ENCODE measurements at places on chromosomes 2 and 18.

GRCh38 chr18:62933261-62933887, 218.0 kb downstream of the PHLPP1 start:
- DNase-seq, result no peak

GRCh38 chr2:34734662-34735061, 1135.6 kb upstream of the FAM98A start:
- DNase-seq, result no peak

- no peak for DNase-seq
Observed at GRCh38 chr2:170121689-170122088, 56.3 kb upstream of the MYO3B start.

DNA sequence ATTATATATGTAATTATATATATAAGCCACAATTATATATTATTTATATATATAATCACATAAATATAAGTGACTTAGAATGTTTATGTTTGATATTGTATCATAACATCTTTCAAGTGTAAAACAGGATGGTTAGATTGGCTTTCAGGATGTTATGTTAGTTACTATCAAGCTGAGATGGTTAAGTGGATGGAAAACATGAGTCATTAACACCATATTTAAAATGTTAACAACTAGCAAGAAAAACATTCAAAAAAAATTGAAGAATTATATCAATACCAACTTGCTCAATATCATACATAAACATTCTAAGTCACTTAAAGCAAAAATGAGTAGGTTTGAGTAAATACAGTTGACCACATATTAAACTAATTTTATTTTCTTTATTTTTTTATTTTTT, 21.8 kb upstream of the RAB27B start:
- no peak for DNase-seq

GRCh38 chr2:80002568-80003157, 301.9 kb downstream of the LRRTM1 start:
- no peak for DNase-seq

GRCh38 chr2:128820452-128820851, 501.8 kb upstream of the HS6ST1 start:
- DNase-seq, result no peak

GRCh38 chr2:212667751-212668316, 129.2 kb upstream of the ERBB4 start:
- DNase-seq, result no peak

- DNase-seq, result no peak
Observed at GRCh38 chr2:231133365-231134099, 8.7 kb upstream of the HTR2B start.

DNA sequence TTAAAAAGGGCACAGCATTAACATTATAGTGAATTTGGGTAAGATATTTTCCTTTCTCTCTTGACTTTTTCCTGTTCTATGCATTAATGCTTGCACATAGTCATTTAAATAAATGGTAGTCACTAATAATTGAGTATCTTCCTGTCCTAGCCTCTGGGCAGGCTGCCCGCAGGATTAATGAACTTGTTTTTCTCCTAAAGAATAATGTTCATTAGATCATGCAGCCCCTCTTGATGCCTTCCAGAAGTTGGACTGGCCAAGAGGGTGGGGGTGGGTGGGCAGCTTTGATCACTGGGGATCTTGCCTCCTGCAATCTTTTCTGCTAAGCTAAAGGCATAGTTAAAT, 514.5 kb upstream of the CDH2 start:
- no peak for DNase-seq

DNA sequence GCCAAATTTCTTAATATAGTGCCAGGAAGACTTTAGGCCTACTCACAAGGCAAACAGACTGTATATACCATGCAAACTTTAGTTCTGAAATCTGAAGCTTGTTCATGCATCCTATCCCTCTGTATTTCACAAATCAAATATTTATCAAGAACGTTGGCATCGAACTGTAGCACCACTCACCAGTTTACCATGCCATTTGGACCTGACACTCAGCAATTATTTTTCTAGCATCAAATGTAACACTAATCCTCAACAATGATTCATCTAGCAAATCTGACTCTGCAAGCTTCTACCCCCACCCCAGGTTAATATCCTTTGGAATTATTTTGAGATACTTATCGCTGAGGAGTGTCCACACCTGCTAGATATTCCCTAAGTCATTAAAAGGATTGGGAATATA, 1506.6 kb downstream of the LRP1B start:
- peak; percentile 30 for DNase-seq

DNA sequence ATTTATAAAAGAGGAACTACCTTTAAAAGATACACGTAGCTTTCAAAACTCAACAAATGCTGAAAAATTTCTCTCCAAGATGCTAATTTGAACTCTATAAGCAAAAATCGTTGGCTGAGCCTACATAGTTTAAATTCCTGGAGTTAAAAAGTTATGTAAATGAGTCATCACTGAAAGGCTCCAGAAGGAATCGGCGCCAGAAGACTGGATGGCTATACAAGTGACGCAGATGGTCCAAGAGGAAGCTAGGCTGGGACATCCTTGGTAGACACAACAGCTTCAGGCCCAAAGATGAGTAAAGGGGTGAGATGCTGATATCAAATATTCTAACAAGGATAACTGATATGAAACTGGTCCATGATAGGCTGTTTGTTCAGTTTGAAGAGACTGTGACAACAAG, 22.8 kb upstream of the DNAH6 start:
- no peak for DNase-seq

DNA sequence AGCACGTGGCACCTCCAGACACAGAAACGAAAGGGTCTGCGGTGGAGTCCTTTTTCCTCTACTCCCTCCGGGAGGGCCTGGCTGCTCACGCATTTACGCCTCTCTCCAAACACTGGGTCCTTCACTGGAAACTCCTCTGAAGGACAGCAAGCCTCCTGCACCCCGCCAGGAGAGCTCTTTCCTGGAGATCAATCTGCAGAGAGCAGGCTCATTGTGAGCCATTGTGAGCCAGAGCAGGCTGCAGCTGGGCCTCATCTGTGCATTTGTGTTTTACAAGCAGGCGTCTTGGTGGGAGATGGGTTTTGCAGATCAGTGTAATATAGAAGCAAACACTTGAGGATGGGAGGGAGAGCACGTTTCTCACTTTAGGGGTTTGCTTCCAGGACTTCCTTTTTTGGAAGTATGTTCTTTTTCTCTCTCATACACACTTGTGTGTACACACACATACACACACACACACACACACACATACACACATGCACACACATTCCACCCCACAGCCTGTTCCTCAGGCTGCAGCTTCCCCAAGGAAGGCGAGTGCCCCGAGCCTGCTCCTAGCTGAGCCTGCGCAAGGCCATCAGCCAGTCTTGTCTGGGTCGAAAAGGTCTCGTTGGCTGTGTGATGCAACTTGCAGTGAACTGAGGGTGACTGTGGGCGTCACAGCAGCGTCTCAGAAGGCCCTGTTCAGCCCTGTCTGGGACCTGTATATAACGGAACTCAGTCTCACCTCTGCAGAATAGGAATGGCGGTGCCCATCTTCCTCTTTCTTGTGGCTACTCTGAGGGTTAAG, 163.5 kb downstream of the GLI2 start:
- DNase-seq, result no peak

- DNase-seq, result no peak
Observed at GRCh38 chr2:147773479-147773878, 71.3 kb upstream of the ACVR2A start.

GRCh38 chr2:64748561-64748960, 94.8 kb upstream of the SERTAD2 start:
- DNase-seq, result no peak

- DNase-seq, result no peak
Observed at GRCh38 chr2:9306911-9307310, 100.3 kb downstream of the ASAP2 start.

GRCh38 chr2:118016911-118017310, 3.0 kb upstream of the CCDC93 start:
- DNase-seq, result no peak

GRCh38 chr18:35159782-35160181, 81.1 kb upstream of the ZNF397 start:
- DNase-seq, result no peak

DNA sequence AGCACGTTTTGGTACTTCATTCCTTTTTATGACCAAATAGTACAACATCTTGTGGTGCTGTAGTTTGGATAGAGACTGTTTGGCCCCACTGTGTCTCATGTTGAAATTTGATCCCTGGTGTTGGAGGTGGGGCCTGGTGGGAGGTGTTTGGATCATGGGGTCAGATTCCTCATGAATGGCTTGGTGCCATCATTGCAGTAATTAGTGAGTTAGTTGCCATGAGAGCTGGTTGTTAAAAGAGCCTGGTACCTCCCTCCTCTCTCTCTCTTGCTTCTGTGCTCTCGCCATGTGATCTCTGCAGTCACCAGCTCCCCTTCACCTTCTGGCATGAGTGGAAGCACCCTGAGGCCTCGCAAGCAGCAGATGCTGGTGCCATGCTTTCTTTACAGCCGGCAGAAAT, 50.9 kb downstream of the NCAPH start:
- DNase-seq, result peak; percentile 57

DNA sequence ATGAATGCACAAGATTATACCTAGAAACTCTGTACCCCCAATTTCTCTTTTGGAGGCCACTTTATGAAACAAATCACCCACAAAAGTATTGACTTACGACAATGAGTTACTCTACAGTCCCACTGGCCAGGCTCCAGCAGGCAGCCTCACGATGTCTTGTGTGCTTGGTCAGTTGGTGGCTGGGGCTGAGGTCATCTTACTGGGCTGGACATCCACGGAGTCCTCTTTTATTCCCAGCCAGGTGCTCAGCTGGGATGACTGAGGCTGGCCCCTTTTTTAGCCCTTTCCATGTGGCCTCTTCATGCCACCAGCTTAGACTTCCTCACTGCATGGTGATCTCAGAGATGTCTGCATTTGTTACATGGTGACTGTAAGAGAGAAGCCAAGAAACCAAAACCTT, 8.9 kb upstream of the ID2 start:
- no peak for DNase-seq

GRCh38 chr18:35736696-35737095, 155.2 kb downstream of the GALNT1 start:
- no peak for DNase-seq

DNA sequence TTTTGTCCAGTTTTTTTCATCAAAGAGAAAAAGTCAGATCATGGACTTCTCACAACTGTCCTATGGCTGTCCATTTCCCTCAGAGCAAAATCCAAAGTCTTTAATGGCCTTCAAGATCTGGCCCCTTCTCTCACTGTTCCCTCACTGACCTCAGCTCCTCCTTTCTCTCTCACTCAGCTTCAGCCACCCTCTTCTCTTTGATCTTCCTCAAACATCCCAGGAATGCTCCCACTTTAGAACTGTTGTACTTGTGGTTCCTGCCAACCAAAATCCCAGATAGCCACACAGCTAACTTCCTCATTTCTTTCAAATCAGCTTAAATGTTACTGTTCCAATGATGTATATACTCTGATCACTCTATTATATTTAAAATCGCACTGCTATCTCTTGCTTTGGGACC, 82.9 kb downstream of the NUP35 start:
- no peak for DNase-seq

GRCh38 chr2:51420511-51420910, 388.6 kb upstream of the NRXN1 start:
- no peak for DNase-seq

- no peak for DNase-seq
Observed at GRCh38 chr2:241953324-241953928, 83.9 kb downstream of the RTP5 start.

GRCh38 chr2:88016086-88016959, at the start of gene RNU2-63P:
Gene RNU2-63P (minus strand): TSS chr2:88016547.
- peak; percentile 31 for DNase-seq

DNA sequence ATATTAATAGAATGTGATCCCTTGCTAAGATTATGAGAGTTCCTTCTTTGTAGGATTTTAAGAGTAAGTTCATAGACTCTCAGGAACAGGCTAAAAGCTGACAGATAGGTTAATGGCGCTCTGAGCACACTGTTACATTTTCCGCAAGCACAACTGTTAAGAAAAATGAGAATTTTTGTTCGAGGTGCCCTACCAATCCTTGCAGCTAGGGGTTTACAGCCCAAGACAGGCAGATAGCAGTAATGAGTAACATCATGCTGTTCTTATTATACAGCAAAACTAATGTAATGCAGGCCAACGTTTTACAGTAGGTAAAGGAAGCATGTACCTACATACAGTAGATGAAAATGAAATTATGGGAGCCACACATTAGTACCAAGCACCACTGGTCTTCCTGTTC, 11.2 kb upstream of the BOD1L2 start:
- DNase-seq, result no peak

GRCh38 chr18:51603551-51603950, 406.1 kb upstream of the MEX3C start:
- no peak for DNase-seq

GRCh38 chr2:83595121-83595690, 863.9 kb downstream of the SUCLG1 start:
- DNase-seq, result no peak

- no peak for DNase-seq
Observed at GRCh38 chr2:59080451-59081181, 839.5 kb upstream of the FANCL start.

DNA sequence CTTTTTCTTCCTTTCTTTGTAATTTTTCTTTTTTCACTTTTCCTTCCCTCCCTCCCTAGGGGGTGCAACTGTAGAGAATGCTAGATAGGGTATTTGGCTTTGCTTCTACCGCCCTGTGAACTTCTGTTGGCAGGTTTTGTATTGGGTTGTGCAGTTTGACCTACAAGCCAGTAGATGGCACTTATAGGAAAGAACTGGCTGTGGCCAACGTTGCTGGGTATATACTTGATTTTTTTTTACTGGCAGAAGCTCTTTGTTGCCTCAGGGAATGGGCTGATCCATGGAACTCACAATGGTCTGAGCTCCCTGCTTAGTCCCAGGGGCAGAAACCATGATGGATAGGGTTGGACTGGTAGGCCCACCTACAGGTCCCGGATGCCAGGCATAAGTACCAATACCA, 1019.5 kb upstream of the LRRTM1 start:
- no peak for DNase-seq

GRCh38 chr18:60047556-60047955, 147.8 kb downstream of the PMAIP1 start:
- no peak for DNase-seq

GRCh38 chr18:7576685-7577084, 9.6 kb downstream of the PTPRM start:
- no peak for DNase-seq

GRCh38 chr2:190804182-190804795, 76.3 kb upstream of the GLS start:
- no peak for DNase-seq

DNA sequence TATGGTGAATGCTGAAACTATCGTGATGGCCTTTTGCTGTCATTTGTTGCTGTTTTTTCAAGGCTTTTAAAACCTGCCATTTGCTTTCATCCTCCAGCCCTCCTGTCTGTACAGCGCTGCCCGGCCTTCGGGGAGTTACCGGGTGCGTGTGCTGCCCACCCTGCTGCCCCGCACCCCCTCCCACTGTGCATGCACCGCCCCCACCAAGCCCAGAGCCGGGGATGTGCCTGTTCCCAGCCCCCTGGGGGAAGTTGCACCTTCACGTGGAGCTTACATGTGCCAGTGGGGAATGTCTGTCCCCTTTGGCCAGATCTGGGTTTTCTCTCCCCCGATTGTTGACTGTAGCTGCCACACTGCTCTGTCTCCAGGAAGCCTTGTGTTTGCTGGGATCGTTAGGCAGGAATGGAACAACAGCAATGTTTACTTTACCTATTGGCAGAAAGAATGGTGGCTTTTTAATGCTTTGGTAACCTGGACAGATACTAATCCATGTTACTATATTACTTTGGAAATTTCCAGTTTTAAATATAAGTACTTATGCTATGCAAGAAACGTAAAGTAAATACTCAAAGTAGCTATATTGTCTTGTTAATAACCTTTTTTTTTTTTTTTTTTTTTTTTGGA, 64.8 kb upstream of the RBM44 start:
- no peak for DNase-seq

GRCh38 chr2:231673348-231673770, 35.0 kb upstream of the PTMA start:
- no peak for DNase-seq
